ENCODE measurements at places on chromosomes 2 and 18. TPM values are rescaled to one million over a fixed set of nuclear protein-coding genes. Genes with fewer than 3 reads are reported as not detected.
A peak's percentile ranks its signal among the peaks of the same experiment; 100 is the strongest.

The RPRM gene
- 1.5 TPM for total RNA-seq

DNA sequence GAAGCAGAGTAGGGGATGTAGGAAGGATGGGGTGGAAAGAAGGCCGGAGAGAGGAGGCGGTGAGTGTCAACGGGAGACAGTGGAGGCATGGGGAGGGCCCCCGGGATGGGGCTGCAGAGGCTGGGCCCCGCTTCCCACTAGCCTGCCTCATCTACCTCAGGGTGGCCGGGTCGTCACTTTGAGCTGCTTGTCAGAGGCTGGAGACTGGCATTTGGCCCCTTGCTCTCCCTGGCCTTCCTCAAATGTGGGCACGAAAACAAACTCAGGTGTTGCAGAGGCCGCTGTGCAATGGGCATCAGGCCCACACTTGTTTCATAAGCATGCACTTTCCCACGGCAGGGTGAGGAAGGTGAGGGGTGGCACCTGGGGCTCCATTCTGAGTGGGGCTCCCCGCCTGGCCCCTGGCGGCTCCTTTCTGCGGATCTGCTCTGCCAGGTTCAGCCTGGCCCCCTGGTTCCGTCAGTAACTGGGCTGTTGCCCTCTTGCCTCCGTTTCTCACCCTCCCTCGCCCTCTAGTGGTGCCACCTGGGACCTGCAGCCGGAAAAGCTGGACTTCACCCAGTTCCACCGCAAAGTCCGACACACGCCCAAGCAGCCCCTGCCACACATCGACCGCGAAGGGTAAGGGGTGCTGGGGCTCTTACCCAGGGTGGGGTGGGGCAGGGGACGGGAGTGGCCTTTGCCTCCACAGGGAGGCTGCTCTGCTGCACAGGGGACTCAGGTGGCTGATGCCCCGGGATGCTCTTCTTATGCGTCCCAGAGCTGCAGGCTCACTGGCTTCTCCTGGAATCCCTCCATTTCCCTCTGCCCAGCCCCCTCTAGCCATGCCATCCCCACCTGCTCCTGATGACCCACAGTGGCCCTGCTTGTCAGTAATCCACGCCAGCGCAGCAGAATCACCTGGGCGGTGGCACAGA is 125.4 kb downstream of the CTIF start:
- no peaks in the 10 kb centered on the region for H3K27me3 ChIP-seq
- H3K4me1 ChIP-seq = peaks cover 7% of the 10 kb centered on the region
- H3K36me3 ChIP-seq = peaks cover 4% of the 10 kb centered on the region
- H3K27ac ChIP-seq = no peak overlapping the region
- no peak overlapping the region for H3K4me3 ChIP-seq
- peak; percentile 56 for DNase-seq

The CROCC2 gene
- total RNA-seq = 5.6 TPM

- DNase-seq = no peak
- H3K4me3 ChIP-seq = no peak overlapping the region
- no peaks in the 10 kb centered on the region for H3K4me1 ChIP-seq
- H3K36me3 ChIP-seq = no peaks in the 10 kb centered on the region
Observed at GRCh38 chr2:189309331-189309730, 129.8 kb upstream of the COL5A2 start.

The SCN1A gene
- 18.6 TPM for total RNA-seq

DNA sequence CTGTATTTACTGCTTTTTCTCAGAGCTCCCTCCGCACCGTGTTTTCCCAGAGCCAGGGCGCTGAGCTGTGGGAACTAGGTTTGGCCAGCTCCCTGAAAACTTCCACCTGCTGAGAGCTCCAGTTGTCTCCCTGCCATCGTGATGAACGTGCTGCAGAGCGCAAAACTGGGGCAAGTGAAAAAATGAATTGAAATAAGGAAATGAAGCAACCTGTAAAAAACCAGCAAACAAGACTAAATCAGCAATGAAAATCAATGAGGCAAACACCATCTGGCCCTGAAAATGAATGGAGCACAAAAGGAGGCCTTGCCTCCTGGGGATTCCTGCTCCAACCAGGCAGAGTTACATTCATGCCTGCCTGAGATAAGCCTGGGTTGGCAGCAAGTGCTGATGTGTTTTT is 129.9 kb downstream of the MARCHF4 start:
- H3K4me1 ChIP-seq = no peaks in the 10 kb centered on the region
- H3K4me3 ChIP-seq = no peak overlapping the region
- no peak overlapping the region for H3K27ac ChIP-seq
- no peaks in the 10 kb centered on the region for H3K36me3 ChIP-seq

DNA sequence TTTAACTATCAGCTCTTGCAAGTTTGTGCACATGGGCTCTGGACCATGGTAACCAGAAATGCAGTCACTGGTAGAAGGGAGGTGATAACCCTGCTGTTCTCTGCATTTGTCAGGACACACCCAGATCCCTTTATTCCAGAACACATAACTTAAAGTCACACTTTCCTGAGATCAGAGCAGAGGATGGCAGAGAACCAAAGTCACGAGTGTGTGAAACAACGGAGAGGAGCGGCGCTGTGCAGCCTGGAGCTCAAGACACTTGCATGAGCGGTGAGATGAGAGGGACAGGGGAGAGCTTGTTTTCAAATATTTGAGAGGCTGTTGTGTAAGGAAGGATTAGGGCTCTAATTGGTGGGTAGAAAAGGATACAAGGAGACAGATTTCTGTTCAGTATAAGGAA is 43.3 kb upstream of the AAK1 start:
- no peaks in the 10 kb centered on the region for H3K27me3 ChIP-seq
- no peak overlapping the region for H3K4me3 ChIP-seq
- H3K27ac ChIP-seq = no peak overlapping the region
- H3K4me1 ChIP-seq = no peaks in the 10 kb centered on the region
- no peak for DNase-seq

DNA sequence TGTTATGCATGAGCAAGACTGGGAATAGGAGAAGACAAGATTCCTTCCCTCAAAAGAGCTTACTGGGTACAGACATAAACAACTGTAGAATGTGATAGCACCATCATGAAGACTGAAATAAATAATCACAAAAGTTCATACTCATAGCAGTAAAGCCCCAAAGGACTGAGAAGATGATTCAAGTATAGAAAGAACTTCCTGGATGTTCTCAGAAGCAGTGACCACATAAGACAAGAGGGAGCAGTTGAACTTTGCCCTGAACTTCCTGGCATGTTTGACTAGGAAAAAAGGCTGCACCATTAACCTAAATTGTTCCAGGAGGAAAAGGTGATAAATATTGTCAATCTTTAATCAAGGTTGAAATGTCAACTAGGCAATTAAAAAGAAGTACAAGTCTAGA is 57.8 kb upstream of the CCDC141 start:
- peaks cover 19% of the 10 kb centered on the region for H3K36me3 ChIP-seq
- H3K27ac ChIP-seq = no peak overlapping the region
- no peaks in the 10 kb centered on the region for H3K4me1 ChIP-seq
- no peak for DNase-seq
- H3K27me3 ChIP-seq = no peaks in the 10 kb centered on the region

GRCh38 chr2:83640506-83640905 is 818.6 kb downstream of the SUCLG1 start:
- DNase-seq = no peak
- H3K36me3 ChIP-seq = no peaks in the 10 kb centered on the region
- no peak overlapping the region for H3K27ac ChIP-seq
- no peaks in the 10 kb centered on the region for H3K4me1 ChIP-seq
- H3K27me3 ChIP-seq = no peaks in the 10 kb centered on the region
